ENCODE measurements at places on chromosomes 1 and 21.

- DNase-seq: no peak
Measured at GRCh38 chr1:234230414-234230862, 142.8 kb upstream of the COA6 start.

DNA sequence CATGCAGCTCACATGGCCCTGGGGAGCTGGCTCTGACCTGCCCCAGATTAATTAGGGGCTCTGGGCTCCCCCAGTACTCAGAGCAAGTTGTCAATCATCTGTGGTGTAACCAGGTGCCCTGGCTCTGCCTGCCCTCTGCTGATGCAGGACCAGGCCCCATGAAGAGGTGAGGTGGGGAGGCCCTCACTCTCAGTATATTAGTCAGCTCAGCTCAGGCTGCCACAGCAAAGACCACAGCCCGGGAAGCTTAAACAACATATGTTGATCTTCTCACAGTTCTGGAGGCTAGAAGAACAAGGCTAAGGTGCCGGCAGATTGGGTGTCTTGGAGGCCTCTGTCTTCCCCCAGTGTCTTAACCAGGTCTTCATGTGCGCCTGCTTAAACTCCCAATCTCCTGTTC is 66.5 kb downstream of the FCRL5 start:
- no peak for DNase-seq

GRCh38 chr1:220473440-220473839 is 54.5 kb upstream of the MARK1 start:
- DNase-seq: no peak

- no peak for DNase-seq
Measured at GRCh38 chr1:6157132-6157527, 23.0 kb downstream of the CHD5 start.

DNA sequence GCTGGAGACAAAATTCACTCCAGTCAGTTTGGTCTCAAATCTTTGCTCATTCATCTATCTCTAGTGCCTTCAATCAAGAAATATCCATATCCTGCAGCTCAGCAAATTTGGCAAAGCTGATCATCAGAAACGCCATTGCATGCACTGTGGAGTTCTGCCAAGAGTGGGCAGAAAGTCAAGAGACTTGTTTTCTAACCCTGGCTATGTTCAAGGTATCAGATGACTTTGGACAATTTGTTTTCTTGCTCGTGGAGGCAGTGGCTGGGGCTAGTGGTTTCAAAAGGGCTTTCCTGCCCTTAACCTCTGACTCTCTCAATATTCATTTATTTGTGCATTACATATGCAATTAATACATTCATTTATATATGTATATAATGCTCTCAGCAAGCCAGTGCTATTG is 12.8 kb upstream of the LRRC52 start:
- no peak for DNase-seq

DNA sequence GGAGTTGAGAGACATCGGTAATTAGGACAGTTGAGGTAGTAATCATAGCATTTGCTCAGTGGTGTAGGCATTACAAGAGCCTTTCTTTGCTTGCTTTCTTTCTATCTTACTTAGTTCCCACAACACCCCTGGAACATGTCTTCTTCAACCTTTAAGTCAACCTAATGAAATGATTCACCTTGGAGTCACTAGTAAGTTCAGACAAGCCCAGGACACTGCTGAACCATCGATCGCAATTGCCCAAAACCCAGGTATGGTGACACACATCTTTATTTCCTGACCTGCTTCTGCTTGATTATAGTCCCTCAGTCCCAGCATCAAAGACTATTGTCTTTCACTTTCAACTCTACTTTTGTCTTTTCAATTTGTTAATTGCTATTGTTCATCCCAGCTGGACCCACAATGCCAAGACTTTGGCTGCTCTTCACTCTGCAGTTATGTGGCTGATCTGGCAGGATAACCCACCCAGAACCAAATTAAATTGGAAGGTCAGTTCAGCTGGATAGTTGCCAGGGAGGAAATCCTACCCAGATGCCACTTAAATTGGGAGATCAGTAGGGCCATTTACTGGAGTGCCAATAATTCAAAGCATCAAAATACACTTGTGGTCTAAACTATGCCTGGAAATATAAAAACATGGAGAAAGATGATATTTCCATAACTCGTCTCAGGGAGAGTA is 272.9 kb downstream of the RWDD3 start:
- no peak for DNase-seq

DNA sequence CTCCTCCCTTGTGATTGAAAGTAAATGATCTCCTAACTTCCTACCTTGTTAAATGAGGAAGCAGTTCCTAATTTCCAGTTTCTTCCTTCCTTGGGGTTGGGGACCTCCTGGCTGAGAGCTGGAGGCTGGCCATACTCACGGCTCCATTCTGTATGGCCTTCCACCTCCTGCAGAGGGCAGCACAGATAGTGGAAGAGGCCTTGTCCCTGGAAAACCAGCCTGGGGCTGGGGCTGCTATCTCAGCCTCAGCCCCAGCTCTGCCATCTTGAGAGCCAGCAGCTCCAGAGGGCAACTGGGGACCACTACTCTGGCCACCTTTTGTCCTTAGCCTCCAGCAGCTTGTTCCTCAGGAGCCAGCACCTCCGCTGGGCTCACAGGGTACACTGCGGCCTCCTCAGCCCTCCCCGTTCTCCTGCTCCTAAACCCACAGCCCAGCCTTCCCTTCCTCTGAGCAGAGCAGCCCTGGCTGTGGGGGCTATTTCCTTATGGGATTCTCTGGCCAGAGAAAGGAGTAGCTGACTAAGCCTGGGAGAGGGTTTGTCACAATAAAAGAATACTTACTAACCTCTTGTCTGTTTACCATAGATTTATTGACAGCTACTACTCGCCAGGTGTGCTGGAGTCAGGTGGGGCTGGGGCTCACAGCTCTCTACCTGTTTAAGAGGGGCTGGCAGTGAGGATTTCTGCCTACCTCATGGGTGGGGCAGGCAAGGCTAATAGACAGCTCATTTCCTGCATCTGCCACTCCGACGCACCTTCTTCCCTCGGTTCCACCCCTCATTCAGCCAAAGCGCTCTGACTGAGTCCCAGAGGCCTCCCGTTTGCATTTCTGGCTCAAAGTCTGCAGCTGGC is 6.3 kb downstream of the TMEM234 start:
- no peak for DNase-seq

DNA sequence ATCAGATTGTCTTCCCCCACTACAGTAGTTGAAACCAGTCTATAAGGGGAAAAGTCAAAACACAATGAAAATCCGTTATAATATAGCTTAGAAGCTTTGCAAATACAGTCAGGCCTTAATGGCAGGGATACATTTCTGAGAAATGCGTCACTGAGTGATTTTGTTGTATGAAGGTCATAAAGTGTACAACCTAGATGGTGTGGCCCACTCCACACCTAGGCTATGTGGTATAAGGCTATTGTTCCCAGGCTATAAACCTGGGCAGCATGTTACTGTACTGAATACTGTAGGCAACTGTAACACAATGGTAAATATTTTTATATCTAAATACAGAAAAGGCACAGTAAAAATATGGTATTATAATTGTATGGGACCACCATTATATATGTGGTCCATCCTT is 188.0 kb upstream of the L1TD1 start:
- no peak for DNase-seq

DNA sequence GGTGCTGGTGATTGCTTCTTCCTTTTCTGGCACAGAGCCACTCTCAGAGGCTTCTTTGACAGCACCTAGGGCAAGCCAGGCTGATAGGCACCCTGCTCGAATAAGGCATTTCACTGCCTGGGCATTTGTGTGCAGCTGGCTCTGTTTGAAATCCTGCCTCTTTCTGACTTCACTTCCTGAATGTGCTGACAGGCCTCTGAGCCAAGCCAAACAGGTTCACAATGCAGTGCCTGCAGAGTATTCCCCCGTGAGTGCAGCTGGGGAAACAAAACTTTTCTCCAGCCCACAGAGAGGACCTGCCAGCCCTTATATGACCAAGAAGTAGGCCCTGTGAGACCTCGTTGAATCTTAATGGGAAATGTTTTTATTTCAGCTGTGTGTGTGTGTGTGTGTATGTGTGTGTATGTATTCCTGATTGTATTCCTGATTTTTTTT is 10.4 kb downstream of the JUN start:
- no peak for DNase-seq

DNA sequence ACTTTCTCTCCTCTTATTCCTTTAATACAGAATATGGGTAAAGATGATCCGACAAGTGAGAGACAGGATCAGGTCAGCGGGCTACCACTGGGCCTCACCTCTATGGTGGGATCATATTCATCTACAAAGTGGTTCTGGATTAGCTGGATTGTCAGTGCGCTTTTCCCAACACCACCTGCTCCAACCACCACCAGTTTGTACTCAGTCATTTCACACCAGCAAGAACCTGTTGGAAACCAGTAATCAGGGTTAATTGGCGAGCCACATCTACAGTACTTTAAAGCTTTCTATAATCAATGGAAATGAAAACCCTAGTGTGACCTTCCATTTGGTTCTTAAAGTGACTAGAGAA is 643 bp downstream of the NRAS start:
- no peak for DNase-seq

DNA sequence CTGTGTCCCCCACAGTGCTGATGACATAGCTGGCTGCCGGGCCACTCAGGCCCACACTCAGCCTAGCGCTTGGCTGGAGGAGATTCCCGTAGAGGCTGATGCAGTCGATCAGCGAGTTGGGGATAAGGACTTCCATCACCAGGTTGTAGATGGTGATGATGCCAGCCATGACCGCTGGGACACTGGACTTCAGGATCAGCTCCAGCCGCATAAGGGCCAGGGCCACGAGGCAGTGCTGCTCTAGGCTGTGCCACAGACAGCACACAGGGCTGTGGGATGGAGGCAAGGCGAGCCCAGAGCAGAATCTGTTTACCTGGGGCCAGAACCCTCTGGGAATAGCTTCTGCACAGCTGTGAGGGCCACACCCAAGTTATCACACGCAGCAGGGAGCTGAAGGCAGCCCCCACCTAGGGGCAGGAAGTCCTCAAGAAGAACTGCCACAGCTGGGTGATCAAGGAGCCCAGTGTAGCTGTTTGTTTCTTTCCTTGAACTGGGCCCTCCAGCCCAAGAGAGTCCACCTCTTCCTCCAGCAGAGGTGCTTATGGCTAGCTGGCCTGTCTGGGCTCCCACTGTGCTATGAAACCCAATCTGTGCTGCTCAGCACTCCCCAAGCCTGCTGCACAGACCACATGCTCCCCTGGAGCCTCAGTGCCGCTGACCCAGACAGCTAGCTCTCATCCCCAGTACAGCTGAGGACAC is 6.2 kb downstream of the SLC2A1 start:
- DNase-seq: no peak

DNA sequence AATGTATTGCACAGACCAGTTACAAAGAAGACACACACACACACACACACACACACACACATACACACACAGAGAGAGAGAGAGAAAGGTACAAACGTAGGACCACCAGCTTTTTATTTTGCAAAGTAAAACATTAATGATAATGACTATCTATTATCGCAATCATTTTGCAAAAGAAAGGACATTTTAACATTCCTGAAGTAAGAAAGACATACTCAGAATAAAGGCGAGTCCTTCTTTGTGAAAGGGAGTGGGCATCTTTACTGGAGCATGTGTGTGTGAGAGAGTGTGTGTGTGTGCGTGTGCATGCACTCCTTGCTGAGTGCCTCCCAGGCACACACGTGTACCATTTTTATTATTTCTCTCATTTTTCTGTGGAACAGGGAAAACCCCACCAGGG is 28.4 kb downstream of the PPFIA4 start:
- no peak for DNase-seq

DNA sequence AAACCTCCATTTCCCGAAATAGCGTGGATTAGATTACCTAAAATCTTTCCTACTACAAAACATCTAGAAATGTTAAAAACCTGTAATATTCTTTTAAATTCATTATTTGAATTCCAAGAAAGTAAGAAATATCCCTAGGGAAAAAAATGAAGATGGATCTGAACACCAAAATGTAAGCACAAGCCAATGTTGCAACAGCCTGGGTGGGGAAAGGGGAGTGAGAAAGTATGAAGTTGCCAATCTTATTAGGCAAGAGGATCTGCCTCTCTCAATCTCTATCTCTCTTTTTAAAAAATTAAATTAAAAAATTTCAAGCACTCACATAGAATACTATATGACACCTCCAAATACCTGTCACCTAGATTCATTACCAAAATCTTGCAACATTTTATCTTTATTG is 74.9 kb upstream of the IRF2BP2 start:
- DNase-seq: no peak

DNA sequence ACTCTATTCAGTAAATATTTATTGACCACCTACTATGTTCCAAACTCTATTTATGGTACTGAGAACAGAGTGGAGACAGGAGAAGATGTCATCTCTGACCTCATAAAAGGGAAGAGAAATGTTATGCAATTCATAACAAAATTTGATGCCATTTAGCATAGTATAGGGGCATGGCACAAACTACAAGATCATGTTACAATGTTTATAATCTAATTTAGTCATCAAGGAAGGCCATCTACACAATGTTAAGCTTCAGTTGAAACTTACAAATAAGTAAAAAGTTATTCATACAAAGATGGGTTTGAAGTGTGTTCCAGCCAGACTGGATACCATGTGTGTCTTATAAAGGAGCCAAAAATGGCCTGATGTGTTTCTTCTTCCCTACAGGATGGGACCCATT is 146.8 kb upstream of the CHRM3 start:
- DNase-seq: no peak

DNA sequence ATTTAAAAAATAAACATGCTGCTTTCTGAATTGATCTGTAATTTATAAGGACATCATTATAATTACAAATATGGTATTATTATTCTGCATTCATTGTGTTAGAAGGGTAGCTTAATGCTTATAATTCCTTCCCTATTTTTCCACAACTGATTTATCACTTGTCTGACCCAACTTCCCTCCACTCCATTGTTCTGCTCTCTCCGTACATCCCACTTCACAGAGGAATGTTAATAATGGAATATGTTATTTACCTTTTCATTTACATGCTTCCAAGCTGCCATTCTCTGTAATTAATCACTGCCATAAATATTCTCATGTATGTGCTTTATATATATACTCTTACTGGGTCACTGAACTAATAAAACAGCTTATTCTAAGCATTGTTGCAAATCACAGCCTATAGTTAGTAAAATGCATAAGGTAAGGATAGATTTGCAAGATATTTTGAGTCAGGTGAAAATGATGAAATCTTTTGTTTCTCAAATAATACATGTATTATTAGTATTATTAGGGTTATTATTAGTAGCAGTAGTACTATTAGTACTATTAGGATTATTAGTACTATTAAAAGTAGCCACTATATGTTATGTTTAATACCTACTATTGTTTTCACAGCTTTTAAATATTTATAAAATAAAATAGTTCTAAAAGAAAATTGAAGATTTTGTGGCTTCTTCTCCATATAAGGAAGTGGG is 70.6 kb upstream of the NEK7 start:
- DNase-seq: no peak

- no peak for DNase-seq
Measured at GRCh38 chr1:154485106-154485505, 16.9 kb upstream of the TDRD10 start.

DNA sequence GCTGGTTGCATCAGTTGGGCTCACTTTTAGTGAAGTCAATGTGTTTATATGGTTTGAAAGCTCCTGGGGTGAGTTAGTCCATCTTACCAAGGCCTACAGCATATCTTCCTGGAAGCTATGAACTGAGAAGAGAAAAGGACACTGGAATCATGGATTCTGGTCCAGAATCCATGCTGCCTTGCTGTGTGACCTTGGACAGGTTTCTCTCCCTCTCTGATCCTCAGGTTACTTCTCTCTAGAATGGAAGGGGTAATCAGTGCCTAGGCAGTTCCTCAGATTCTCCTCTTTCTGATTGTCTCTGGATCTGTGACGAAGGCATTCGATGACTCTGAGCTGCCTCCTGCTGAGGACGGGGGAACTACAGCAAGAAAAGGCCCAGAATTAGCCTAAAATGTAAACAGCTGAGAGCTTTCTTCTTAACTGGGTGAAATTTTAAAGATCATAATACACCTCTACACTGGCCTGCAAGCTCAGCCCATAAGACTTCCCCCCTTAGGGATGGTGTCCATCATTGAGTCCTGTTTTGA is 425.0 kb upstream of the VAMP3 start:
- no peak for DNase-seq

Measured in activated CD4-positive, alpha-beta T cell treated with anti-CD3 and anti-CD28 coated beads, Interleukin-2, amount 50 U/mL, for 24 hours (primary cell).